ENCODE measurements at places on chromosomes 5 and 9. TPM values are rescaled to one million over a fixed set of nuclear protein-coding genes. Genes with fewer than 3 reads are reported as not detected.

Gene PRLR
- total RNA-seq, result not detected

Gene CATSPER3
- total RNA-seq, result not detected

Gene C9orf43
- 0.16 TPM for total RNA-seq

Gene TRIP13
- 25.1 TPM for total RNA-seq

Gene FAM163B
- total RNA-seq, result not detected

Gene DDX46
- 26.5 TPM for total RNA-seq

Gene ACOT12
- total RNA-seq, result not detected

Gene LMNB1
- total RNA-seq, result 89.0 TPM

Gene EXOSC2
- total RNA-seq, result 22.0 TPM

Gene BRD3OS
- 7.8 TPM for total RNA-seq

Gene MPDZ
- 128 TPM for total RNA-seq

Gene QRFP
- total RNA-seq, result not detected

Gene IL3
- total RNA-seq, result not detected

Gene INSL4
- total RNA-seq, result not detected

Gene CDH9
- not detected for total RNA-seq

Gene NXNL2
- total RNA-seq, result 0.32 TPM

Gene SLC36A3
- not detected for total RNA-seq

Gene ADGRD2
- under 0.01 TPM for total RNA-seq

Gene MYOZ3
- 0.88 TPM for total RNA-seq

Gene LIFR
- 50.7 TPM for total RNA-seq

Gene NTRK2
- total RNA-seq, result under 0.01 TPM

Gene MRPS30
- 36.8 TPM for total RNA-seq

Gene SHISAL2B
- total RNA-seq, result not detected

Gene P4HA2
- 45.5 TPM for total RNA-seq

Gene CCDC183
- total RNA-seq, result 0.81 TPM

Gene SOX30
- not detected for total RNA-seq

Gene PLAC8L1
- not detected for total RNA-seq

Gene CARD9
- 0.16 TPM for total RNA-seq

Gene FOXD4
- total RNA-seq, result 0.25 TPM

Measured in bladder microvascular endothelial cell (primary cell).